Hematopoietic multipotent progenitor cell treated with erythropoietin and hydrocortisone succinate and interleukin-3 and kit ligand, for 8 days (in vitro differentiated cells): ENCODE measurements at places on chromosomes 6 and 20.

- no peak for DNase-seq
These were observed 2.5 kb upstream of the ULBP2 start for GRCh38 chr6:149939356-149939648.

- peak; percentile 38 for DNase-seq
These were observed 1.3 kb downstream of the C20orf203 start for GRCh38 chr20:32672394-32672981.

DNA sequence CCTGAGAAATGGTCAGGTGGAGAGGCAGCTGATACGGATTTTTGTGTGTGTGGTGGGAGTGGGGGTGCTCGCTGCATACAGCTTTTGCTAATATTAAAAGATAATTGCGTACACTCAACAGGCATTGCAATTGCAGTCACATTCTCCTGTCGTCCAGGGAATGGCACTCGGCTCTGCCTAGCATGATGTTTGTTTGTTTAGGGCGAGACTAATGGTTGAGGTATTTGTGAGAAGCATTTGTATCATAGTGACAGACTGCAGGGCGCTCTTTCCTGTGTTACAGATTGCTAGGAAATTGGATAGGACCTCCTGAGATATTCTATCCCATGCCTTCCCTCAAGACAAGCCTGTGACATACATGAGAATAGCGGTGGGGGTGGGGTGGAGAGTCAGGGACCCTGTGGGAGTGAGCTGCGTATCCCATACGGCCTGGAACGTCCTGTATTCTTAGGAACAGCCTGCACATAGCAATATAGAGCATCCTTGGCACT is 207.4 kb downstream of the SOX4 start:
- DNase-seq, result no peak

DNA sequence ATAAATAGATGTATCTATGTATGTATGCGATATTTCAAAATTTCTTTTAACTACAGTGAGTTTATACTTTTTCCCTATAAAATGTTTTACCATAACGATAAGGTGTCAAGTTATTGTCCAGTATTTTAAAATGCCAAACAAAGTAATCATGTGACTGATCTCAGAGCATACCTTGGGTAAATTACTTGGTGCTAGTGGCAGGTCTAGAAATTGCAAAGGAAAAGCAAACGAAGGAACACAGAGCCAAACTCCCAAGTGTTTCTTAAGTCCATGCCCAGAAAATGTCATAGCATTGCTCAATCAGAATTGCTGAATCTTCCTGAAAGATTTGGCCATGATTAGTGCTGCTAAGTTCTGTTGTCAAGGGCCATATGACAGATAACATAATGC is 77.5 kb downstream of the CAP2 start:
- no peak for DNase-seq

- no peak for DNase-seq
These were observed 60.9 kb upstream of the CD93 start for GRCh38 chr20:23146857-23147637.

DNA sequence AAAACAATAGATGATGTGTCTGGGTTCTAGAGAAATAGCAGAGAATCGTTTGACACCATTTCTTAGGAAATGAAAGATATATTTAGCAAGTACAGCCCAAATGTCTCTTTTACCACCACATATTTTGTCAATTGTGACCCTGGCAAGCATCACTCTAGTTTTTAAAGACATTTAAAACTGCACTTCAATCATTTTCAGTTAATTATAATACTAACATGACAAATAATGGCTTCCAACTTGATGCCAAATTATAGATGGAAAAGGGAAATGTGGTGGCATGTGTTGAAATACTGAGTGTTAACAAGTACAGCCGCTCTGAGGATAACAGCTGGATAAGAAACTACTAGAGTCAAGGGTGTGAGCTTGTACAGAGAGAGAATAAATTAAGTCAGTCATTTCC is 648.9 kb downstream of the FRK start:
- DNase-seq, result no peak

DNA sequence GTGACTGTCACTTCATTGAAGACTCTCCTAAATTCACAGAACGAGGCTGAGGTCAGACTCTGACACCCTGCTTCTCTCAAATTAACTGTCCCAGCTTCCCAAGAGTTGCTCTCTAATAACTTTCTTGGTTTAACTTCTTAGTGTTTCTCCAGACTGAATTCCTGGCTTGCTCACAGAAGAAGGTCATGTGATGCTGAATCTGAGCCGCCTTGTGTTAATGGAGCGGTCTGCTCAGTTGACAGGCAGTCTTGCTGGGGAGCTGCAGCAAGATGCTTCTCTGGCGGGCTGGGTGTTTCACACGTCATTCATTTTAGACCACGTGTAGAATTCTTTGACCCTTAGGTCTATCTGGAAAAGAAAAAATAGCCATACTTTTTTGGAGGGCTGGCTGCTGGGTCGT is 107.3 kb downstream of the FOXO3 start:
- DNase-seq, result no peak

DNA sequence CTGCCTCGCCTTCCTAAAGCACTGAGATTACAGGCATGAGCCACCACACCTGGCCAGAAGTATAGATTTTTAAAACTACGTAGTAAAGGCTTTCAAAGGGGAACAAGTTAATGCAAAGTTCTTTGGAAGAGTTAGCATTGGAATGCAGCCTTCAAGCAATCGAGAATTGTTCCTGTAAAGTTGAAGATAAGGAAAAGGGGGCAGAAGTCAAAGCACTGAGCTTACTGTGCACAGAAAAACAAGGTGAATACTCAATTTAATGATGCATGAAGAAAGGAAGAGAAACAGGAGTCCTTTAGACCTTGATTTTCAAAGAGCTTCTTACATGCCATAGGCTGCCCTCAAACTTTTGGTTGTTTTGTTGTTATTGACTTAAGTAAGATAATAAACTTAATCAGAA is 29.1 kb upstream of the LGSN start:
- DNase-seq, result no peak

GRCh38 chr6:40378725-40379074 is 208.5 kb downstream of the LRFN2 start:
- DNase-seq, result no peak

DNA sequence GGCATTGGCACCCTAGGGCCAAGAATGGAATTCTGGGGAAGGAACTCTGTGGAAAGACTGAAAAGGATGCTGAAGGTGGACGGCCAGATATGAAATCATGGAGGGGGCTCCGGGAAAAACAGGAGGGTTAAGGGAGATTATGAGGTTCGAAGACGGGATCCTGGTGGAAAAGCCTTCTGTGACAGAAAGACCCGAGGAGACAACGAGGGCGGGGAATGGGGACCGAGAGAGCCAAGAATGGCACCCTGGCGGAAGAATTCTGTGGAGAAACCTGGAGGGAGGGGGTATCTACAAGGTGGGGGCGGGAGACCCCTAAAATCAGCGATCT is 426 bp downstream of the TRMT6 start:
- no peak for DNase-seq

- DNase-seq, result no peak
These were observed 81.7 kb downstream of the KHDC1L start for GRCh38 chr6:73143551-73143950.

- DNase-seq, result no peak
These were observed 46.2 kb upstream of the RFPL4B start for GRCh38 chr6:112300896-112301295.

- peak; percentile 86 for DNase-seq
These were observed 35.3 kb downstream of the KCTD20 start for GRCh38 chr6:36478051-36478526.

DNA sequence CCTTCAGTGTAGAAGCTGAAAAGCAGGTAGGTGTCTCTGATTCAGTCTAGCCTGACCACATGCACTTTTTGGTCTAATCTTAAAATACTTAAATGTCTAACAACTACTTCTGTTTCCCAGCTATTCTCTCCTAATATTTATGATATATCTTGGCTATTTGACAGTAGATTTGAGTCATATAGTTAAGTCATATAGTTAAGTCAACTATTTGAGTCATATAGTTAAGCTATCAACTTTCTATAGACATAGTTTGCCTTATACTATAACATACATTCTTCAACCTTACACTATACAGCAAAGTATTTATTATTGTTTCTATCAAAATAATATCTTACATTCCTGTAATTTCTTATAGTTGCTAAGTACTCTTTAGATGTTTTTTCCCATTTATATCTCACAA is 110.9 kb downstream of the GMDS start:
- no peak for DNase-seq

DNA sequence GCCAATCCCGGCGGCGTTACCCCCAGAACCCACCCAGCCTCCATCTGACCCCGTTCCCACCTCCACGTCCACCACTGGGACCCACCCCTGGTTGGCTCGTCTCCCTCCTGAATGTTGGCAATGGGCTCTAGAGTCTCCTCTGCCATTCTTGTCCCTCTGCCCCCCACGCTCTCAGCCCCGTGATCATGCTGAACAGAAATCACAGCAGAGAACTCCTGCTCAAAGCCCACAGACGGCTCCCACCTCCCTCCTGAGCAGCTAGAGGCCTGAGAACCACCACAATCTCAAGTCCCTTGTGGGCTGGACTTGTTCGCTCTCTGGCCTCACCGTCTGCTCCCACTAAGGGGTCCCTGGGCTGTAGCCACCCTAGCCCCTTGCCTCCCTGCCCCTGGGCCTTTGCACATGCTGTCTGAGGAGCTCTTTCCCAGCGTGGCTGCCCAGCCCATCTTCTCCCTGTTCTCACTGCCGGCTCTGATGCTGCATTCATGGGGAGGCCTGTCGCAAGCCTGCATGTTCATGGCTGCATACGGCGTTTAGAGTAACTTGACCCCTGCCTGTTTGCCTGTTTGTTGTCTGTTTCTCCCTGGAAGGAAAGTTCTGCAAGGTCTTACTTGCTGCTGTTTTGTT is 11.2 kb upstream of the FRMD1 start:
- DNase-seq, result no peak

- no peak for DNase-seq
These were observed 103.4 kb upstream of the AHI1 start for GRCh38 chr6:135600931-135601330.

GRCh38 chr6:71902261-71902660 is 15.9 kb downstream of the RIMS1 start:
- no peak for DNase-seq

DNA sequence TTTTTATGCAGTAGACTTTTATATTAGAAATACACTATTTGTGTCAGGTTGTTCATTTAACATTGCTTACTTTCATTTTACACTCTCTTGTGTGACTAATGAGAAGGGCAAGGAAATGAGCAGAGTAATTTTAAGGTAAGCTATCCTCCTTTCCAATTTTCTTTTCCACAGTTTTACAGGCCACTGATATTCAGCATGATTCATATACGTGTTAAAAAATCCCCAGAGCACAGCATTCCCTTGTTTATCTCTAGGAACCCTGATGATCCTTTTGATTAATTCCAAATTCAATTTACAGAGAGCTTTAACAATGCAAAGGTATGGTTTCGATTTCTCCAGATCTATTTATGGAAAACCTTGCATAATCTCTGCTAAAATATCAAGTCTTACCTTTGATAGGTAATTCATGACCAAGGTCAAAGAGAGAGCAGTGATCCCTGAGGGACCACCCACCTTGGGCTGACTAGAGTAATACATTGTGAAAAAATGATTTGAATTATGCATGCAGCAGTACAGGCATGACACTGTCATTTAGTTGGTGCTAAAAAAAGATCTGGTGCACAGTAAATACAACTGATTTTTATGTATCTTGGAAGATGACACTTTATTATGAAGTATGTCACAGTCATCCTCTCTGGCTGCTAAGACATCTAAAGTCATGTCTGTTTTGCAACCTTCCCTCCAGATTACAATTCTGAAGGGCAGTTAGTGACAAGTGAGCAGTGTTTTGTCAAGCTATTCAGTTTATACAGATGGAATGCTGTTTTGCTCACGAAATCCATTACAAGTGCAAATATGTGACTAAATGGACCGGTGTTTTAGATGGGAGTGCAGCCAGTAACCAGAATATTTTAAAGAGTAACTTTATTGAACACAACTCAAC is 736.6 kb downstream of the EPHA7 start:
- DNase-seq, result no peak

- DNase-seq, result no peak
These were observed 53.3 kb upstream of the PRL start for GRCh38 chr6:22350109-22350508.

DNA sequence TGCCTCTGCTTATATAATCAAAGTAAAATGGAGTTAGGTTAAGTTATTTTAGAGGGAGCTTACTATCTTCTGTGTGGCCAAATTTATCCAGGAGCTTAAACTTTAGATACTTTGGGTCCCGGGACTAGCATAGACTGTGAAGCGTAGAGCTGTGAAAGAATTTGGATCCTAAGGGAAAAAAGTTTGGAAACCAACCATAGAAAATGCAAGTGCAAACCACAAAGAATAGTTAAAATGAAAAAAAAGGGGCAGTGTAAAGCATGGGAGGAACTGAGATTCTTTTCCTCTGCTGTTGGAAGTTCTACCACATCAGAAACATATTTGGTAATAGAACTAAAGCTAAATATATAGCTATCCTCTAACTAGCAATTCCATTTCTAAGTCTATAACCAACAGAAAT is 232.2 kb upstream of the FLRT3 start:
- DNase-seq, result no peak

GRCh38 chr6:32131439-32131948 is 1.4 kb upstream of the FKBPL start:
- peak; percentile 95 for DNase-seq

DNA sequence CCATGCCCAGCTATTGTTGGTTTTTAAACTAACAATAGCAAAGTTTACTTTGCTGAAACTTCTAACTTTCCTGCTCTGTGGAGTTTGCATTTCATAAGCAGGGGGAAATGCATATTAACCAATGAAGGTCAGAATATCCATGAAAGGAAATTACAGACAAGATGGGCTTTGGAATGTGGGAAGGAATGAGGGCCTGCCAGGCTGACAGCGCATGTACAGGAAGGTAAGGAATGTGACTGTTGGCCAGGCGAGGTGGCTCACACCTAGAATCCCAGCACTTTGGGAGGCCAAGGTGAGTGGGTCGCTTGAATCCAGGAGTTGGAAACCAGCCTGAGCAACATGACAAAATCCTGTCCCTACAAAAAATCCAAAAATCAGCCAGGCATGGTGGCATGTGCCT is 49.6 kb downstream of the CDK5RAP1 start:
- no peak for DNase-seq

DNA sequence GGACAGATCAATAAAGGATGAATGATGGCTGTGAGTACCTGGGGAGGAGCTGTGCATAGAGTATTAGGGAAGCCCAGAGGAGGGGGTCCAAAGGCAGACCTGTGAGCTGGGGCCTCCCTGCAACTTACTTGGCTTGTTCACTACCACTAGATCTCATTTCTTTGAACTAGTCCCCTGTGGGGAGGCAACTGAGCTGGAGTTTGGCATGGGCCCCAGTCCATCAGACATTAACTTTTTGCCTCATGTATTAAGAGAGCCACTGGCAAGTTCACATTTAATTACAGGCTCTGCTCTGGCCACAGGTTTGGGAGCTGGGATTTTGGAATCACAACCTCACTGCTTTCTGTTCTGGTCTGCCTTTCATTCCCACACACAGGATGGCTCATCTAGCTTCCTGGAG is 254.1 kb downstream of the PRL start:
- no peak for DNase-seq

DNA sequence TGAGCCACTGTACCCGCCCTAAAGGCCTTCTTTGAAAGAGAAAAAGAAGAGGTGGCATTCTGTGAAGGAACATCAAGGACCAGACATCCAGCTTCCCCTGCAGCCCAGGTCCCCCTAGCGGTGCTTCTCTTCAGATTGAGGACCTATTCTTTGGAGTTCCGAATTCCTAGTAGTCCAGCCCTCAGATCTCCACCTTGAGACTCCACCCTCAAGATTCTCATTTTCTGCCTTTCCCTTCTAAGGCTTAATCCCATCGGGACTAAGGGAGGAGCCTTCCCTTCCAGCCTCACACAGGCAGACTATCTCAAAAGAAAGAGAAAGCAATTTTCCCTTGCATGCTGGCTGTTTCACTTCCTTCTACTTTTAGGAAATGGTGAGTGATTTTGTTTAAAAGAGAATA is 32.5 kb downstream of the MUC22 start:
- peak; percentile 52 for DNase-seq

GRCh38 chr6:11288065-11288464 is 55.6 kb upstream of the NEDD9 start:
- no peak for DNase-seq
